ENCODE measurements at places on chromosomes 11 and 22. TPM values are rescaled to one million over a fixed set of nuclear protein-coding genes. Genes with fewer than 3 reads are reported as not detected.

The PNPLA5 gene
- total RNA-seq = not detected

The BCO2 gene
- 1.7 TPM for total RNA-seq

The DLG2 gene
- 1.4 TPM for total RNA-seq

The SEPTIN3 gene
- 0.20 TPM for total RNA-seq

The OR2AT4 gene
- total RNA-seq = not detected

The PIK3IP1 gene
- total RNA-seq = 8.4 TPM

The P2RY6 gene
- total RNA-seq = 1.4 TPM

The KRTAP5-11 gene
- total RNA-seq = not detected

The SHANK3 gene
- total RNA-seq = 4.3 TPM

The MS4A3 gene
- not detected for total RNA-seq

The OR52K1 gene
- total RNA-seq = not detected

The IFITM5 gene
- total RNA-seq = not detected

The ADM gene
- 33.0 TPM for total RNA-seq

Data from colonic mucosa (tissue), 4 donors.